HS-27A (cell line): ENCODE measurements at places on chromosomes 5 and 9.

DNA sequence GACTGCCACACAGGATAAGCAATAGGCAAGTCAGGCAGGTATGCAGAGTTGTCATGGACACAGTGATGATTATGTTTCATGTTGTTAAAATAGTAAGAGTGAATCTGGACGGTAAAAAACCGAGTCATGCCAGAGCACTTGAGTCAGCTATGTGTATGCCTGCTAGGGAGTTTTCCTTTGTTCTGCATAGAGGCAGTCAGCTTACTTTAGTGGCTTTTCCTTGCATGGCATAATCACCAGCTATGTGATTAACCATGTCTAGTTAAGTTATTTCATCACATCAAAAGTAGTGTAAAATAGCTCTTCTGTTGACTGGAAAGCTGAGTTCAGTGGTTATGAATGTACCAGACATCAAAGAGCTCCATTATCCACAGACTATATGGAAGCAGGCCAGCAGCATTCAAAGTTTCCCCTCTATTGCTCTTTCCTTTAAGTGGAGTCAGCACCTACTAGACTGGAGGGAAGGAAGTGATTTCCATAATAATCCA, 989.8 kb downstream of the TLE1 start:
- no peak for DNase-seq

DNA sequence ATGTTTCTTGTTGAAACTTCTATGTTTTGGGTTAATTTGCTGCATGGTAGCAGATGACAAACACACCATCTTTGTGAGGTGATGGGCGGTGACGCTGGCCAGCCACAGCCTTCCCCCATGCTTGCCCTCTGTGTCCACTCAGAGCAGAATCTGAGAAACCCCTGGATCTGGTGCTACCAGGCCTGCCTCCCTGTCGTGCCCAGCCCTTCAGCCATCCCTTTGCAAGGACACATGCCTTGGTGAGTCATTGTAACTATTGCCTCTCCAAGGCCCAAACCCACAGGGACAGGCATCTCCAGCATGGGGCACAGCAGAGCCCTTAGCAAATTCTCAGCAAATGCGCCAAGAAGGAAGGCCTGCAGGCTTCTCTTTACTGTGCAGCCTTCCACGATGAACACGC, 48.1 kb upstream of the FCN1 start:
- DNase-seq, result no peak

- DNase-seq, result no peak
These were observed 21.2 kb downstream of the GADD45G start for GRCh38 chr9:89625721-89626687.

GRCh38 chr5:172830876-172831662, 3.0 kb upstream of the ERGIC1 start:
- no peak for DNase-seq

GRCh38 chr5:166236327-166236726, 2055.1 kb upstream of the WWC1 start:
- DNase-seq, result no peak

DNA sequence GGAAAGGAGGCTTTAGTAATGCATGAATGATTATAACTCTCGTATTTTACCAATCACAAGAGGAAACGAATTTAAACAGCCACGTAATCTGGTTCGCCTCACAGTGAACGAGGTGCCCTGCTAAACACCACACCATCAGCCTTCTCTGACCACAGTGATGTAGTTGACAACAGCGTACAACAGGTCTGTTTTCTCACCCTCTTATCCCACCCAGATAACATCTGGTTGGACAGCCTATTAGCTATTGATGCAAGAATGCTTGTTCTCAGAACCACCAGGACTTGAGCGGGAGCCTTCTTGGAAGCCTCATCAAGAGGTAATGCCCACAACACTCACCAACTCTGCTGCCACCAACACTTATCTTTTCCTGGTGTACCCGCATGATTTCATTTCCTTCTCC, 23.3 kb downstream of the SLC1A3 start:
- no peak for DNase-seq

DNA sequence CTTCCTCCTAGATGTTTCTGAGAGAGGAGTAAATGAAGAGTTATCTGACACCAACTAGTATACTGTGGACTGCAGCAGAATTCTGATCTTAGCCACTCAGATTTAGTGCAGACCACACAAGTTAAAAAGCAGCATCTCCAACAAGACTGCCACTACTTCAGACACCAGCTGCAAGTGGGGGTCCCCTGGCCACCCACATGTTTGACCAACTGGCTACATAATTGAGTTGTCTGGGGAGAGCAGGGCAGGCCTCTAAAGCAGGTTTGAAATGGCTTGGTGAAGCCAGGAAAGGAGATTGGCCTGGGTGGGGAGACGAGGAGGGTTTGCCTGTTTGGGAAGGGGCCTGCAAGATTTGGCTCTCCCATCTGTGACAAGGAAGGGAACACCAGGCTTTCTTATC, 40.5 kb upstream of the FAM81B start:
- no peak for DNase-seq

GRCh38 chr5:93532370-93532769, 48.6 kb downstream of the NR2F1-AS1 start:
- no peak for DNase-seq

- no peak for DNase-seq
These were observed 129.3 kb downstream of the RXRA start for GRCh38 chr9:134455537-134455933.

- DNase-seq, result no peak
These were observed 850.2 kb upstream of the NUDT12 start for GRCh38 chr5:104412649-104413240.

DNA sequence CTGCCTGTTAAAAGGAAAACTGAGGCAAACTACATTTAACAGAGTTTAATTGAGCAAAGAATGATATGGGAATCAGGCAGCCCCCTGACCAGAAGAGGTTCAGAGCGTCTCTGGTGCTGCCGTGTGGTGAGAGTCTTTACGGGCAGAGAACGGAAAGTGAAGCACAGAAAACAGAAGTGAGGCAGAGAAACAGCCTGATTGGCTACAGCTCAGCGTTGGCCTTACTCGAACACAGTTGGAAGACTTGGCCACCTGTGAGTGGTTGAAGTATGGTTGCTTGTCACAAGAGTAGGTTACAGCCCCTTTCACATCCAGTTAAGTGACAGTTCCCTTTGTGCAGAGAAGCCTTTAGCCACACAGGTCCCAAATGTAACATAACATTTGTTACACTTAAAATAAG, 16.9 kb upstream of the FBP1 start:
- DNase-seq, result no peak

GRCh38 chr9:125513303-125513667, 193.7 kb downstream of the MAPKAP1 start:
- DNase-seq, result no peak

DNA sequence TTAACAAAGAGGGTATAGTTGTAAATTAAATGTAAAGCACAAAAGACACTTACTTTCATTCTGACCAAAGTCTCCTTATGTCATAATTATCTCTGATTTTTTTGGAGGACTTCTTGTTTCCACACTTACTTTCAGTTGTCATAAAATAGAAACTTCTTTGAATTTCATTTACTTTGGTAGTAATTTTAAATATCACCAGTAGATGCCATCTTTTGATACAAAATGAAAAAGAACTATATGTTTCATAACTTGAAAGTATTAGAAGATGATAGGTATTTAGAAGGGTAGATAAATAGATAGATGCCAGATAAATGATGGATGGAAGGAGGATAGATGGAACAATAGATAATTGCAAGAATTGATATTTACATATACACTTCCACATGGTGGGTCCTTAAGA, 1865.3 kb upstream of the CDH9 start:
- DNase-seq, result no peak

DNA sequence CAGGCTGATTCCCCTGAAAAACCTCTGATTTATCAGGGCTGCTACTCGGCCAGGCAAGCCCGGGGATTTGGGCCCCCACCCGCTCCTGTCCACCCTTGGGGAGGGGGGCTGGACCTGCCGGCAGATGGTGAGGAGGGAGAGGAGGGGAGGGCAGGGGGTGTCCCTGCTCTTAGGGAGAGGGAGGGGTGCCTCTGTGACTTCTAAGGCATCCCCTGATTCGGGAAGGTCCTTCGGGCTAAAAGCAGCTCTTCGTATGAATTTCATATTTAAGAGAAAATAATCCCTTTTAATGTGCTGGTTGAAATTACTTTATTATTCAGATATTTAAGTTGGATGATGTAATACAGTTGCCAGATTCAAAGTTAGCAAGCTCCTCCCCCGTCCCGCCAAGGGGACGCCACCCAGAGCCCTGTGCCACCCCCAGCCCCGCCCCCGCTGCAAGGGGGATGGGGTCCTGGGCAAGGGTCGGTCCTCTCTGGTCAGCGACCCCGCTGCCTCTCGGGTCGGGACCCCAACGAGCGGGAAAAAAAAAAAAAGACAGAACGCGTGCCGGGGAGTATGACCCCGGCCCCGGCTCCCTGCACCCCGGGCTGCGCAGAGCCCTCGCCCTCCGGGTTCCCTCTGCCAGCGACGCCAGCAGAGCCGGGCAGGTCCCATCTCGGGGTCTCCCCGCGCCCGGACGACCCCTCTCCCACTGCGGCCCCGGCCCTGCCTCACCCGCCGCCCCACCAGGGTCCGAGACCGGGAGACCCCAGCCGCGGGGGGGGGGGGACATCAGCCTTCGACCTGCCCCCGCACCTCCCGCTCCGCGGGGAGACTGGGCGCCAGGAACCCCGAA, 12.4 kb downstream of the LHX3 start:
- no peak for DNase-seq

DNA sequence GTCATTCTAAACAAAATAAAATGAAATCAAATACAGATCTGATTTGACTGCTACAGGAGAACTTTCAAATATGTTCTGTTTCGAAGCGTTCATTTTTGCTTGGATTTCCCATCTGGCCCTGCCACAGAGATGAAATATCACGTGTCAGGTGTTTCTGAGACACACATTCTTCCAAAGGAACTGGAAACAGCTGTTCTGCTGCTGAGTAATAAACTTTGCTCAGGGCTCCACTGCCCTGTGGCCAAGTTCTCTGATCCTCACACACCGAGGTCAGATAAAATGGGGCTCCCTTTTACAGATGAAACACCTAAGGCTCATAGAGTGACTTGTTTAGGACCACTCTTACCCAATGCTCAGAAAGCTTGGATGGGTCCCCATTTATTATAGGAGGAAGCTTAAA, 42.5 kb downstream of the FRMPD1 start:
- DNase-seq, result no peak

- DNase-seq, result no peak
These were observed 219.8 kb upstream of the TBCA start for GRCh38 chr5:77995793-77996409.

DNA sequence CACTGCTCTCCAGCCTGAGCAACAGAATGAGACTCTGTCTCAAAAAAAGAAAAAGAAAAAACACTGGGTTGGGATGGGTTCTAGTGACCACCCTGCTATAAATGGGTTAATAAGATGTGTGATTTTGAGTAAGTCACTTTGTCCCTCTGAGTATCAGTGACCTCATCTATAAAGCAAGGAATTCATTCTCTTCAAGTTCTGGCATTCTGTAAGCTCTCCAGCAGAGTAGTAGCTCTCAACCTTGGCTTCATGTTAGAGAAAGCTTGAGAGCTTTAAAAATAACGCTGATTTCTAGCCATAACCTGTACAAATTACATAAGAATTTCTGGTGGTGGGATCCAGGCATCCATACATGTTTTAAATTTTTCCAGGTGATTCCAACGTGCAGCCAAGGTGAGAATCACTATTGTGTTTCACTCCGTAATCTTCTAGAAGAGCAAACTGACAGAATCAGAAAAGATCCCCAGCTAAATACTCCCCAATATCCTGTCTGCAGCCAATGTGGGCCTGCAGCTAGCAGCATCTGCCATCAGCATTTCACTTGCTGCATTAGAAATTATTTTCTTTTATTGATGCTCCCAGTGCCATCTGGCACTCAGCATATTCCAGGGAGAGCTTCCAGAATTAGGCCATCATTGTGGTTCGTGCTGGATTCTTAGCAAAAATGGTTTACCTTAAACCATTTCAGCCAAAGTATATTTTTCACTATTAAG, 109.4 kb downstream of the FEM1C start:
- DNase-seq, result no peak
